ENCODE measurements at places on chromosomes 5 and 9.

DNA sequence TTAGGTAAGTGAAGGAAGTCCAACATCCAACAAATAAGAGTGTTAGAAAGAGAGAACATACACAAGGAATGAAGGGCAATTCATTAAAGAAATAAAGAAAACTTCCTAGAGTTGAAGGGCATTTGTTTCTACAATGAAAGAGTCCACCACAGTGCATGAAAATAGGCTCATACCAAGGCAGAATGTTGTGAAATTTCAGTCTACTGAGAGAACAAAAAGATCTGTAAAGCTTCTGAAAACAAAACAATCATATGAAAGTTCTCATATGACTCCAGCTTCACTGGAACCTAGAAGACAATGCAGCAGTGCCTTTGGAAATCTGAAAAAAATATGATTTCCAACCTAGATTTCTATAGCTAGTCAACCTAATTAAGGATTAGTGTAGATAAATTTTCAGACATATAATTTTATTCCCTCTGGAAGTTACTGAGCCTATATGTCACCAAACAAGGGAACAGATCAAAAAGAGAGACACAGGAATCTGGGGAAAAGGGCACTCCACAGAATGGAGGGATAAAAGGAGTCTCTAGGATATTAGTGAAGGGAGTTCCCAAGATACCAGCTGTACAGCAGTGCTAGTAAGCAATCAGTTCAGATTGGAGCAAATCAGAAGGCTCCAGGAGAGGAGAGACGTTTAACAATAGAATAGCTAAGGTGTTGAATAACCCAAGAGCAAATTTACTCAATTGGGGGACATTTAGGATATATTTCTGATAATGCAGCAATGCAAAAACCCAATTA lies 5.8 kb downstream of the C5orf58 start:
- DNase-seq, result no peak

- DNase-seq, result no peak
Measured at GRCh38 chr5:172322028-172322965, 38.7 kb upstream of the UBTD2 start.

GRCh38 chr5:172585114-172585513 lies 55.9 kb upstream of the NEURL1B start:
- DNase-seq, result no peak

GRCh38 chr5:2135354-2135753 lies 252.6 kb upstream of the IRX4 start:
- DNase-seq, result no peak

DNA sequence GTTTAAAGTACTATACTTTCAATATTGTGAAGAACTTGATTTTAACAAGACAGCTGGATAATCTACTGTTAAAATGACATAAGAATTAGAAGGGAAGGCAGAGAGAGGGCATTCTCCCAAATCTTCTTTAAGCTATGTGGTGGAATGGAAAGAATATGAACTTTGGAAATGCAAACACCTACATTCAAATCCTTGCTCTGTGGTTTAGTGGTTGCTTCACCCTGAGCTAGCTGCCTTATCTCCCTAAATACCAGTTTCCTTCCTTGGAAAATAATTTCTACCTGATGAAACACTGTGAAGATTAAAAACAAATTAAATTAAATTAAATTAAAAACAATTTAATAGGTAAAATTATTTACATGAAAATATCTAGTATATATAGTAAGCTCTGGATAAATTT lies 98.5 kb downstream of the GPR21 start:
- DNase-seq, result no peak

GRCh38 chr9:111683392-111683791 lies 22.0 kb downstream of the GNG10 start:
- DNase-seq, result no peak

DNA sequence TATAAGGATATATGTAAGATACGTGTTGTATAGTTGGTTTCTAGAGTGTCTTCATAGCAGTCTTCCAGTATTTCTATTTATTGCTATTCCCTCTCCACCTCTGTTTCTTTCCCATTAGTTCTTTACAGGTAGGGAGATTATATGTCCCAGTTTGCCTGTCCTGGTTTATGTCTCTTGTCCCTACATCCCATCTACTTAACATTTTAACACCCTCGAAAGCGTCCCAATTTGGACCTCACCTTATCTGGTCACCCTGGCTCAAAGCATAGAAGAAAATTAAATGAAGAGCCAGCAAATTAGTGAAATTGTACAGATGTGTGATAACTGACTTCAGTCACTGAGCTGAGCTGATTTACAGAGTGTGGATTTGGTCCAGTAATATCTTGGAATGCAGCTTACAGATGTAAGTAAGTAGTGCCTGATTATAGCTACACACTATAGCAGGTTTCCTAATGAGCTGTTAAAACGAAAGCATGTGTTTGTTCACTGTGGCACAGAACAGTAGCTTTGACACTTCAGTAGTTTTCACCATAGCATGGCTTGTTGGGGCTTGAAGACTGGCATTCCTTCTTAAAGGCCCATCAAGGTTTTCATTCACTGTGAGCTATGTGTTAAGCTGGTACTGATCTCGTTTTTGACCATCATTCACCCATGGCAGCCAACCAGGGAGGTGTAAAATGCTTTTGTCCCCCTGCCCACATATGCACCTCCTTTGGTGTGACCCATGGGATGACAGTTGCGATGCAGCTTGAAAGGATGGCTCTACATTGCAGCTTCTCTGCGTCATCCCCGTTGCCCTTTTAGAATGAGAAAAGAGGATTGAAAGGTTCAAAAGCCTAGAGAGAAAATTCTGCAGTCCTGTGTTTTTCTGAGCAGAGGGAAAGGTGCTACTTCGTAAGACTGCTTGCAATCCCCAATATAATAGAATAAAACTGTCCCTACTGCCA lies 192.1 kb upstream of the DMRT1 start:
- DNase-seq, result no peak

DNA sequence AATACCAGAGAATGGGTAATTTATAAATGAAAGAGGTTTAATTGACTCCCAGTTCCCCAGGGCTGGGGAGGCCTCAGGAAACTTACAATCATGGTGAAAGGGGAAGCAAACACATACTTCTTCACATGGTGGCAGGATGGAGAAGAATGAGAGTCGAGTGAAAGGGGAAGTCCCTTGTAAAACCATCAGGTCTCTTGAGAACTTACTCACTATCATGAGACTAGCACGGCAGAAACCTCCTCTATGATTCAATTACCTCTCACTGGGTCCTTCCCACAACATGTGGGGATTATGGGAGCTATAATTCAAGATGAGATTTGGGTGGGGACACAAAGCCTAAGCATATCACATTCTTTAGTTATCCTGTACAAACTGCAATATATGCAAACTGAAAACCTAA lies 609.4 kb downstream of the MTRR start:
- peak; percentile 6 for DNase-seq

GRCh38 chr5:73759771-73760170 lies 133.8 kb downstream of the ARHGEF28 start:
- no peak for DNase-seq

DNA sequence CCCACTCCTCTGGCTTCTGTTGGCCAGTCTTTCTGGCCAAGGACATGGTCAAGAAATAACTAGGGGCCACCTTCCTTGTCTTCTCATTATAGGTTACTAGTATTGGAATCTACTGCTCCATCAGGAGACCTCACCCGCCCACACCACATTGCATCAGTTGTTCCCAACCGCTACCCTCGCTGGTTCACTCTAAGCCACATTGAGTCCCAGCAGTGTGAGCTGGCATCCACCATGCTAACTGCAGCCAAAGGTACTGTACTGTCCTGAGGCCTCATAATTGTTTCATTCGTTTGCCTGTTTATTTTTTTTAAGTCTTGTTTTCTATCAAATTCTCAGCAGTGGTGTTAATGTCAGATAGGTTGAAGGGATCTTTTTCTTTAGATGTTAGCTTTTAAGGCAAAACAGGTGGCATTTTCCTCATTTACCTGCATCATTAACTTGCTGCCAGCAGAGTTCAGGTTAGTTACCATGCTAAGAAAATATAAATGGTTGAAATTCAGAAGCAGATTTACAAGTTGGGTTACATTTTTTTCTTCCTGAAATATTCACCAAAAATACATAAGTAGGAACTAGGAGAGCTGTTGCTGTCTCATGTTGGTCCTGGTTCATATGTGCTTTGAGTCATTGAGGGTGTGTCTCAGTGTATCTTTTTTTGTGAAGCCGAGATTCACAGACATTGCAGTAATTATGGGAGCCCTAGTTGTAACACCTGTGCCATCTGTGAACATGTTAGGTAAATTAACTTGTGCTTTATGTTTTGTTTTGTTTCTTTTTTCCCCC lies 206.9 kb downstream of the ZSWIM6 start:
- DNase-seq, result no peak

DNA sequence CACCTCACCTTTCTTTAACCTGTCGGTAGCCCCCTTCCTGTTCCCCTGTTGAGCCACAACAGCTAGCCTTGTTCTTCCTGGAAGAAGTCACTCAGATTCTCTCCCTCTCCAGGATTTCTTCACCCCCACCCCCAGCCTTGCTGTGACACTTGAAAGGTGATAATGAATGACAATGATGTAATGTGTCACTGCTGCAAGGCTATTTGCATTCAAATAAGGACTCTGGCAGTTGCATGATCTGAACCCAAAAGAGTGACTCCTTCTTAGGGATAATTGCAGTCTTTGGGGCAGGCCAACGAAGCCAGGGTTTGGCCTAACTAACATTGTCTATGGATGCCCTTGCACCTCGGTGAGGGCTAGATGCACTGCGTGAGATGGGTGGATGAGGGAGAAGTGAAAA lies 154.4 kb upstream of the CLINT1 start:
- no peak for DNase-seq

GRCh38 chr9:78663369-78663768 lies 366.4 kb downstream of the PSAT1 start:
- no peak for DNase-seq

DNA sequence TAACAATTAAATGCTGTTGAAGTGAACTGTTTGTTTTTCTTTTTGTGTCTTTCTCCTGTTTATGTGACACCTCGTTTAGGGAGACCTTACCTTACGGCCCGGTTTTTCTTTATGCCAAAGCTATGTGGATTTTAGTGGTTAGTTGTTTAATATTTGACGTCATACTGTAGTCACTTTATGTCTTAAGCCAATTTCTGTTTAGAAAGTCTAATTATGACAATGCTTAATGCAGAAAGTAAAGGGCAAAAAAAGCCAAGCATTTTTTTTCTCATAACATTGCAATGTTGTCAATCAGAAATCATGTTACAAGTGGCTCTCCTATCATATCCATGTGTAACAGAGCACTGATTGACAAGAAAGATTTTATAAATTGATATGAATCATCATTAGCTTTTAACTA lies 442.5 kb upstream of the ARRDC3 start:
- DNase-seq, result no peak

GRCh38 chr5:58106754-58107410 lies 353.0 kb downstream of the PLK2 start:
- no peak for DNase-seq

DNA sequence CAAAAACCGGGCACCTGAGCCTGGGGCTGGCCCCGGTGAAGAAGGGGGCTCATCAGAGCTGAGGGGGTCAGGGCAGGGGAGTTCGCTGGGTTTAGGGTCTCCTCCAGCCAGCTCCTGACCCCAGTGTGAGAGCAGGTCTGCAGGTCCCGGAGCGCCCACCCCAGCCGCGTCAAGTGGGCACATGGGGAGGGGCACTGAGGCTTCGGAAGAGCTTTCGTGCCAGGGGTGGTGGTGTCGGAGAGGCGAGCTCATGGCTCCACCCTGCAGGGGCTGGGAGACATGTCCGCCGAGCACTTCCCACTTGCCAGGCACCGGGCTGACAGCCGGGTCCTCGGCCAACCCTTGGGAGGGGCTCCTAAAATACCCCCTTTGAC lies 13.2 kb downstream of the VAV2 start:
- no peak for DNase-seq

DNA sequence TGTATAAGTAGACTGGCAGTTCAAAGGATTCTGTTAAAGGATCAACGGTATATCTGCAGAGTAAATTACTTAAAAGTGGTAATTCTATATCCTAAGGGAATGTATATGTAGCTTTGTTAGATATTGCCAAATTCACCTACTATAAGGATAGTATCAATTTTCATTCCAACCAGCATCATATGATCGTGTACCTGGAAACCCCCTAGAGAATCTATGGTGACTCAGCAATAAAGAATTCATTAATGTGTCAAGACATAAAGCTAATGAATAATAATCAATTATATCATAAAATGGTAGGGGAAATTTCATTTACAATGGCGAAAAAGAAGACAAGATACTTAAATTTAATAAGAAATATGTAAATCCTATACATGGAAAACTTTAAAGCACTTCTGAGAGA lies 234.1 kb upstream of the ACTBL2 start:
- DNase-seq, result no peak

GRCh38 chr5:138990986-138991590 lies 116.0 kb upstream of the LRRTM2 start:
- DNase-seq, result no peak

- peak; percentile 41 for DNase-seq
Measured at GRCh38 chr5:173878224-173878967, 9.8 kb upstream of the CPEB4 start.

- no peak for DNase-seq
Measured at GRCh38 chr5:156929366-156929948, 33.6 kb downstream of the TIMD4 start.

- DNase-seq, result peak; percentile 90
Measured at GRCh38 chr9:129145841-129146292, 32.2 kb downstream of the IER5L start.

GRCh38 chr5:137611794-137612435 lies 112.8 kb upstream of the SPOCK1 start:
- no peak for DNase-seq

DNA sequence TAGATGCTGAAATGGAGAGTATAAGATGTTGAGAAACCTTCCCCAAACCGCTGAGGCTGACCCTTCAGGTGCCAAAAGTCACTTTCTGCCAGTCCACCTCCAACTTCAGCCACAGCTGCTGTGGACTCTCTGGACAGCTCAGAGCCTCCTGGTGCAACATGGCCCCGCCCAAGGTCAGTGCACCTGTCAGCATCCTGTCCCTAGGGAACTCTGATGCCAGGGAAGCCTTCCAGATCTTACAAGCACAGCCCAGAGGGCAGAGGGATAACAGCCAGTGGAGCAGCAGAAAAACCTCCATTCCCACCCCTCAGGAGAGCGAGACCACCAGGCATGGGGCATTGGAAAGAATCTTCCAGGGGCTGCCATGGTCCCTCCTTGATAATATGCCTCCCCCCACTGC lies 10.5 kb upstream of the PTGES2 start:
- no peak for DNase-seq

DNA sequence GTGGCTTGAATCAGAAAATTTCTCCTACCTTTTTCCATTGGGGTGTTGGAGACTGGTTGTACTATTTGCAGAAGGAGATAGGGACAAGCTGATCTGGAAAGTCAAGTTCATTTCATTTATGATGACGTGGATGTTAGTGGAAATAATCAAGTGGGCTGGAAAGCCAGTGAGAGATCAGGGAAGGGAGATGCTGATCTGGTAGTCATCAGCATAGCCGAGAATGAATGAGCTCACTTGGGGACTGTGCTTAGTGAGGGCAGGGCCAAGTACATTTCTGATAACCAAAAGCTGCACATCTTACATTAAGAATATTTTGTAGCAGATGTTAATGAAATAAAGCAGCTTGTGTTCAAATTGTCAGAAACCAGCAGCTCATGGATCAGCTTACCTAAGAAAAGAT lies 12.1 kb downstream of the MAN2A1 start:
- no peak for DNase-seq

GRCh38 chr5:150078802-150079689 lies 7.3 kb downstream of the CSF1R start:
- DNase-seq, result no peak

GRCh38 chr9:103991698-103992097 lies 102.4 kb upstream of the SMC2 start:
- no peak for DNase-seq

Measured in fibroblast of pulmonary artery (primary cell).